ENCODE measurements at places on chromosomes 3 and 15. TPM values are rescaled to one million over a fixed set of nuclear protein-coding genes. Genes with fewer than 3 reads are reported as not detected.

The ITGB5 gene
- 83.0 TPM for total RNA-seq

The NPAP1 gene
- not detected for total RNA-seq

The CLDN18 gene
- not detected for total RNA-seq

The RFTN1 gene
- 3.1 TPM for total RNA-seq

The KNG1 gene
- not detected for total RNA-seq

The GRK7 gene
- total RNA-seq, result not detected

The FBXO40 gene
- not detected for total RNA-seq

The CIDEC gene
- not detected for total RNA-seq

The DUOXA2 gene
- total RNA-seq, result 10.4 TPM

The MAP1A gene
- 0.76 TPM for total RNA-seq

The GUCA1C gene
- not detected for total RNA-seq

The MESP2 gene
- total RNA-seq, result 0.40 TPM

The TGM5 gene
- 13.5 TPM for total RNA-seq
